EL (cell line): ENCODE measurements at places on chromosomes 11 and 22.

- DNase-seq, result peak; percentile 59
Measured at GRCh38 chr11:8023831-8024555, 36.9 kb downstream of the EIF3F start.

GRCh38 chr22:28909375-28909774 is 26.0 kb downstream of the ZNRF3 start:
- no peak for DNase-seq

DNA sequence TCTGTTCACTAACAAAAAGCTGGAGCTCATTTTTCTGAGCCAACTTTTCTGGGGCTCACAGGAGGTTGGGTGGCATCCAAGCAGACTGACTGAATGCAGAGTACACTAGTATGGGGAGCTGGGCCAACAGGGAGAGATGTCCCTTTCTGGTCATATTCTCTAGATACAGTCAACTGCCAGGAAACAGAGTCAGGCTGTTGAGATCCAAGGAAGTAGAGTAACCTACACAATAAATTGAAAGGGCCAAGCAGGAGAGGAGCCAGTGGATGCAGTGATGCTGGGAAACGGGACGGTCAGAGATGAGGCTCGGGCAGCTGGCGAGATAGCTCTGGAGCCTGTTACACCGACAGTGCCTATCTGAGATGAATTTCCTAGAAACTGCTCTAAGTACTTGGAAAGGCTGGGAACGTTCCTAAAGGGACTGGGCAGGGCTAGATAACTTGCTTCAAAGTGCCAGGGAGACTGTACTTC is 71.1 kb downstream of the LARGE2 start:
- no peak for DNase-seq

GRCh38 chr11:47269002-47269828 is 718 bp upstream of the MADD start:
- DNase-seq, result peak; percentile 90

DNA sequence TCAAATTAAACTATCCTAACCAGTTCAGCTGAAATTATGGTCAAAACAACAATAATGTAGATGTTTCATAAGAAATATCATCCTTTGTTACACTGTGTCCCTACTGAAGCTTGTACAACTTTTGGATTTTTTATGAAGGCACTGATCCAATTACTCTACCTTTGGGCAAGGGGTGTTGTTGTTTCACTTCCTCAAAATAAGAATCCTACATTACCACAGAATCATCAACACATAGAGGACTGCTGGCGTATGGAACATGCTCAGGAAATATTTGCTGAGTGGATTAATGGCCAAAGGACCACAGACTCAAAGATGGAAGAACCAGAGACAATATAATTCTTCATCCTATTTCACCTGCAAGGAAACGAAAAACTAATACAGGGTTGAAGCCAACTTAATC is 907.5 kb upstream of the CCDC90B start:
- no peak for DNase-seq

DNA sequence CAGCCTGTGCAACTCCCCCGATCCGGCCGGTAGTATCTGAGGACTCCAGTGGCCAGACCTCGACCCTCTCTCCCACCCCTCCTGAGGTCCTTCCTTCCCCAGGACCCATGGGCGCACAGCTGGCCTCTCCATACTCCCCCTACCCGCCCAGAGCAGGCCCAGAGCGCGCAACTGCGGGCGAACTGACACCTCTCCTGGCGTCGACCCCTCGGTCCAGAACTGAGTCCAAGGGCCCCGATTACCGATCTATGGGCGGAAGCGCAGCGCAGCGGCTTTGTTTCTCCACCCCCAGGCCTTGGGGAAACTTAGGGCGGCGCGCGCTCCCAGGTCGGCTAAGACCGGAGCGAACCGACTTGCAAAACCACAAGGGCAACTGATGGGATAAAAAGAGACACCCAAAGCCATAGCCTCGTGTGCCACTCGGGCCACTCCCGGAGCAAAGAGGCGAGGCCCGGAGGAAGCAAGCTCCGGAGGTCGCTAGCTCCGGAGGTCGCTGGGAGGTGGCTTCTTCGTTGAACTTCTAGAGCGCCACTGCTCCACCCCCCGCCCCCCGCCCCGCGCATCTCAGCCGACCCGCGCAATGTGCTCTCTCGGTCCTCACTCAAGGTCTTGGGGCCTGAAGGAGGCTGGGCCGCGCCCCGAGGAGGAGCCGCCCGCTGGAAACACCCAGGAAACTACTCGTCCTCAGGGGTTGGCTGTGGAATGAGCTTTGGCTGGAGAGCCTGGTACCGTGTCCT is 9.8 kb upstream of the ALX4 start:
- DNase-seq, result no peak

DNA sequence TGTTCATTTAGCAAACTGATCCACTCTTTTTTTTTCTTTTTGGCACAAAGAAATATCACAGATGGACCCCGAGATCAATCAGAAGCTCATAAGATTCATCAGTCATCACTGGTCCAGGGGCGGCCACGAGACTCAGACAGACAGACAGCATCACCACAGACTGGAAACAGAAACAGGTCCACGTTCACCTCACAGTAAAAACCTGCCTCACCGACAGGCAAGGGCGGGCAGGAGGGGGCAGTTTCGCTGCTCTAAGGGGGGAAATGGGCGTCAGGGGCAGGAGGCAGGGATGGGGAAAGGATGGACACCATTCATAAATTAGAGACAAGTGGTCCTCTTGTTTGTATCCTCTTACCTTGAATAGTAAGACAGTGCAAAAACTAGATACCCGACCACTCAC is 16.5 kb downstream of the CHST1 start:
- no peak for DNase-seq

DNA sequence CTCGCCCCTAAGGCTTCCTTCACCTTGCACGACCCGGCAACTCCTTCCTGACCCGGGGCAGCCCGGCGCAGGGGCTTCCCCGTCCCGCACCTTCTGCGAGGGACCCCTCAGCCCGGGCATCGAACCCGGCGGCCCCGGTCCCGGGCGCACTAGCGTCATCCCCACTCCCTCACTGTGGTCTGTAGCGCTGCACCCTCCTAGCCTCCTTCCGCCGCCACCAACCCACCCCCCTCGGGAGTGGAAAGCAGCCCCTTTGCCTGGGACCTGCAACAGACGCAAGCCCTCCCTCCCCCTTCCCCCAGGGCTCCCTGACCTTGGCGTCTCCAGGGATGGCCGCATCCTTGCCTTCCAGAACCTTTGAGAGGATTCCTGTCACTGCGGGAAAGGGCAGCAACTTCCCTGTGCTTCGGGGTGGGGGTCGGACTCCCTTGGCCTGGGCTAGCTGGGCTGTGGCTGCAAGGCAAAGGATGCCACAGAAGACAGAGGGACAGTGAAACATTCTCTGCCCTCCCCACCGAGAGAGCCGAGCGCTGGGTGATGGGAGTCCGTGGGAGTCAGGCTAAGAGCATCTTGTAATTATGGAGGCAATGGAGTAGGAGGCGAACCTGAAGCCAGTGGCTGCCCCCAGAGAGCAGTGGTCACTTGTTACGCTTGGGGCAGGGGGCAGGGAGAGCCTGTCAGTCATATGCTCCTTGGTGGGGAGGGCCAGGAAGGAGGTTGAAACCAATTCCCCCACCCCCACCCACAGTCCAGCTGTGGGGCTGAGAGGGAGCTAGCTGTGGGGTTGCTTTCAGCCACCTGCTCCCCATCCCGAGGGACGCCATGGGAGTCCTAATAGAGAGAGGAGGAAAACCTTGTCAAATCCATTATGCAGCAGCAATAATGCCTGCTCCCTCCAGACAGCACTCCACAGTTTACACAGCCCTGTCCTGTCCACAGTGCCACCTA is 920 bp downstream of the TMEM132A start:
- DNase-seq, result no peak

GRCh38 chr11:71991494-71991893 is 7.2 kb upstream of the IL18BP start:
- DNase-seq, result no peak

GRCh38 chr22:25281675-25282345 is 62.4 kb downstream of the CRYBB2 start:
- DNase-seq, result no peak

GRCh38 chr22:50274311-50274710 is 4.1 kb upstream of the MAPK11 start:
- DNase-seq, result peak; percentile 44

DNA sequence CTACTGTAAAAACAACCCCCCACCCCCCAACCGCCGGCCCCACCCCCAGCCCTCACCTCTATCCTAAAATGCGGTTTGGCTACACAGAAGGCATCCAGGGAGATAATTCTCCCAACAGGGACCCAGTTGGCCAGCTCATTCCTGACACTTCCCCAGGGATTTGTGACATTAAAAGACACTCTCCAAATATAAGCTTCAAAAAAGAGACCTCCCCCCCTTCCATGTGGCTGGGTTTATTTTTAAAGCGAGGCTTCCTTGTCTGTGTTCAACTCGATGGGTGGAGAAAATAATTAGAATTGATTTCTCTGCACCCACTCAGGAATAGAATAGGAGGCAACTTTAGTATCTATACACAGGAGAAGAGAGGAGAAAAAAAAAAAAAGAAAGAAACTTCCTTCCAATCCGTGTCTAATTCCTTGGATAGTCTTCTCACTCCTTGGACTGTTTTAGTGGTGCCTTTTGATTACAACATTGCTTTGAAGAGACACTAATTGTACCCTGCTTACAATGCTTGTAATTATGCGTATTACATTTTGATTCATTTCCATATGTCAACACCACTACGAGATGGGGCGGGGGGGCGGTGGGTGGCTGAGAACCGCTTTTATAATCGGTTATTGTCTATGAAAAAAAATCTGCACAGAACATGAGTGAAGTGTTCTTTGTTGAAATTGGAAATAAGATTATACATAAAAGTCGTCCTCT is 500.4 kb downstream of the MIAT start:
- DNase-seq, result no peak

DNA sequence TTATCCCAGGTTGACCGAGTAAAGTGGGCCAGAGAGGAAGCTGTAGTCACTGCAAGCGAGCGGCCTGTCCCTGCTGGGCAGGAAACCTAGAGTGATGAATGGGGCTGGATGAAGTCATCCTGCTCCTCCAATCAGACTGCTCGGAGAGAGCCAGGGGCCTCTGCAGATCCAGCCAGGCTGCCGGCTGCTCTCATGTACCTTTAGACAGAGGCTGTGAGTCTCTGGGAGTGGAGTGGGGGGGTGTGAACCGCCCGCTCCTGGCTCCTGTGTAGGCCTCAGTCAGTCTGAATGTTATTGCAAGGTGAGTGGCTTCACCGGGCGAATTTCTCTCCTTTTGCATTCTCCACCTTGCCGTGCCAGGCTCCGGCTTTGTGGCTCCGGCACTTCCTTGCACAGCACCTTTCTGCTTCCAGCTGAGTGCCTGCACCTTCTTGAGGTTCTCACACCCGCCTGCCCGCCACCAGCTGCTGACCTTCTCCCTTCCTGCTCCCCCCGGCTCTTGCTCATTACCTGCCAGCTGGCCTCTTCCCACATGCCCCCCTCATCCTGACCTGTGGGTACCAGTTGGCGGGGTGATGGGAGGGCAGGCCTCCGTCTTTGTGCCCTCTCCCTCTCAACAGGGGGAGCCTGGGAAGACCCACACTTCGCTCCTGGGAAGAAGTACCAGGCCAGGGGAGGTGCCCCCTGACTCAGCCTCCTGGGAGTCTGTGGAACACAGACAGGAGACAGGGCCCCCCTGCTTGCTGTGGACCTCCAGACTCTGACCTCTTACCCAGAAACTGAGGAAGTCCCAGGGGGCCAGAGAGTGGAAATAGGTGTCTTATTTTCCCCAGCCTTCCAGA is 79.9 kb downstream of the GRAMD1B start:
- DNase-seq, result peak; percentile 64

- DNase-seq, result no peak
Measured at GRCh38 chr11:78355309-78355705, 62.3 kb downstream of the GAB2 start.

DNA sequence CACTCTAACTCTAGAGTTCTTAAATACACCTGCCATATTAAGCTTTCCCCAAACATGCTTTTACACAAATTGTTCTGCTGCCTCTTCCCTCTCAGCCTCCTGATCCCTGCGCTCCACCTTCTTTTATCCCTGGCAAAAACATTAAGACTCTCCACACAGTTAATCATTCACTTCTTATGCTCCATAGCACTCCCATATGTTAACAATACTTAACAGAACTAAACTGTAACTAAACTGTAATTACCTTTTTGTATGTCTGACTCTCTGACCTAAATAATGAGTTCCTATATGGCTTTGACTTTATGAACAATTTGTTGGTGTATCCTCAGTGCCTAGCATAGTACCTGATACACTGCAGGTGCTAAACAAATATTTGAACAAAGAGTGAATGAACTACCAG is 71.8 kb downstream of the BTBD10 start:
- no peak for DNase-seq

DNA sequence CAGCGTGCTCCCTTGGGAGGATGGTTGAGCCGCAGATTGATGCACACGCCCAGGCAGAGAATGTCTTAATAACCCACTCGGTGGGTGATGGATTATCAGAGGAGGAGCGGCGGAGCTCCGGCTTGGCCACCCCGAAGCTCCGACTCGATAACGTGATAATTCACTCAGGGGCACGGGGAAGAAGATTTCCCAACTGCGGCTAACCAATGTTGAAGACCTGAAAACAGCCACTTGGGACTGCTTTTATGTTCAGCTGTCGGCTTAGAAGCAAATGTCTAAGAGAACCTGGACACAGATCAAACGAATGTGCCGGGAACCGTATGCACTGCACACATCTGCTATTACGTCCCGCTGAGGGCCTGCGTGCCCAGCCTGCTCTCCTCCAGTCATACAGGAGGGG is 206.8 kb upstream of the CADM1 start:
- DNase-seq, result no peak

- no peak for DNase-seq
Measured at GRCh38 chr11:125770583-125770982, 8.0 kb downstream of the PATE2 start.

DNA sequence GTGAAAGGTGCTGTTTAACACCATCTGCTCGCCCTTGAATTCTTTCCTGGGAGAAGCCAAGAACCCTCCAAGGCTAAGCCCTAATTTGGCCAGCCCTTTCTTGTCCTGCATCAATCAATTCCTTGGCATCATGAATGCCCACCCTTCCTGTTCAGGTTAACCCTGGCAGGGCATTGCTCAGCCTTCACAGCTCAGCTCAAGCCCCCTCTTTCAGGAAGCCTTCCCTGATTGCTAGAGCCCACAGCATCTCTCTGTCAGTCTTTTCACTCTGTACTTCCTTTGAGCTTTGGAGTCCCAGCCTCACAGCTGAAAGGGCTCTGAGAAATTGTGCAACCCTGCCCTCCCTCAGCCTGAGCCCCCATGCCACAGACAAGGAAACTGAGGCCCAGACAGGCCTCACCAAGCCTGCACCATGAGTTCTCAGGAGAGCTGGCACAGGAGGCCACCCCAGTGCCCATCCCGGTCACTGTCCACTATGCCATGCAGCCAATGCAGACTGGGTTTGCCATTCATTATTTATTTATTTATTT is 16.9 kb downstream of the RPL3 start:
- no peak for DNase-seq

DNA sequence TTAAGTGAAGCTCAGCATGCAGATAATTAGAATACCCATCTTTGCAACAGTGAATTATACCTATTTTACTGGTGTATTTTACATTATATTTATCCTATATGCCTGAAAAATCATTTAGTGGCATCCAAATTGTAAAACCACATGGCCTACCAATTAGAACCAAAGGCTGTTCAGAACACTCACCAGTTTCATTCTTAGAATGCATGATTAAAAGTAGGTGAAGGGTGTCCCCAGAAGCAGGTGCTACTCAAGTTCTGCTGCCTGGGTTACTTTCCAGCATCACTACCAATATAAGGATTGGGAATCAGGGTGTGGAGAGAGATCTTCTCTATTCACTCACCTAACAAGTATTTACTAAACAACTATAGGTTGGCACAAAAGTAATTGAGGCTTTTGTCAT is 103.3 kb downstream of the SGSM3 start:
- no peak for DNase-seq

- no peak for DNase-seq
Measured at GRCh38 chr22:22548317-22548716, 10.7 kb downstream of the PRAME start.
